Stimulated activated CD8-positive, alpha-beta memory T cell treated with anti-CD3 and anti-CD28 coated beads, Interleukin-4, amount 100 ng/mL, for 4 hours (primary cell): ENCODE measurements at places on chromosomes 6 and 20.
A peak's percentile ranks its signal among the peaks of the same experiment; 100 is the strongest.

GRCh38 chr6:45854149-45854742 is 161.4 kb downstream of the CLIC5 start:
- DNase-seq = no peak

DNA sequence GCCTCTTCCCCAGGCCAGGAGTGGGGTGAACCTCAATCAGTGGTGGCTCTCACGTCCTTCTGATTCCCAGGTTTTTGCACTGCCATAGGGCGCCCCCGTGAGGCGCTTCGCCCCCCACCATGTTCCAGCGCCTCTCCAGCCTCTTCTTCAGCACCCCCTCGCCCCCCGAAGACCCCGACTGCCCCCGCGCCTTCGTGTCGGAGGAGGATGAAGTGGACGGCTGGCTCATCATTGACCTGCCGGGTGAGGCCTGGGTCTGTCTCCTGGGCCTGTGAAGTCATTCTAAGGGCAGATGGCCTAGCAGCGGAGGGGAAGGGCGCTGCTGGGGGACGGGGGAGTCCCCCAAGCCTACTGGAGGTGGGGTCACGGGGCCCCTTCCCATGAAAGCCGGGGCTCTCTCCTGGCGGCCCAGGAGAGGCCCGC is 4.5 kb downstream of the TP53INP2 start:
- DNase-seq = no peak

GRCh38 chr6:37433657-37434271 is 743 bp downstream of the CMTR1 start:
- DNase-seq = peak; percentile 2

GRCh38 chr6:170244721-170245474 is 46.0 kb downstream of the DLL1 start:
- DNase-seq = no peak

GRCh38 chr6:68834551-68834950 is 199.5 kb downstream of the ADGRB3 start:
- DNase-seq = no peak

GRCh38 chr6:135320721-135321621 is 139.9 kb downstream of the MYB start:
- no peak for DNase-seq

DNA sequence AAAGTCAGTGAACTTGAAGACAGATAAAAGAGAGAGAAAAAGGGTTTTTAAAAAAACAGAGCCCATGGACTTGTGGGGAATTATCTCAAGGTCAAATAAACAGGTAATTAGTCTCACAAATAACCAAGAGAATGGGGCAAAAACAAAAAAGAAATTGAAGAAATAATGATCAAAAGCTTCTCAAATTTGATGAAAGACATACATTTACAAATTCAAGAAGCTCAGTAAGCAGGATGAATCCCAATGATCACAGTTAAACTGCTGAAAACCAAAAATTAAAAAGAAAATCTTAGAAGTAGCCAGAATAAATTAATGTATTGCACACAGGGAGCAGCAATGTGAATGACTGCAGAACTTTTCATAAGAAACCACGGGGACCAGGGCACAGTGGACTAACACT is 112.5 kb upstream of the EMILIN3 start:
- no peak for DNase-seq

GRCh38 chr20:52191916-52192718 is 538 bp upstream of the ZFP64 start:
- no peak for DNase-seq

DNA sequence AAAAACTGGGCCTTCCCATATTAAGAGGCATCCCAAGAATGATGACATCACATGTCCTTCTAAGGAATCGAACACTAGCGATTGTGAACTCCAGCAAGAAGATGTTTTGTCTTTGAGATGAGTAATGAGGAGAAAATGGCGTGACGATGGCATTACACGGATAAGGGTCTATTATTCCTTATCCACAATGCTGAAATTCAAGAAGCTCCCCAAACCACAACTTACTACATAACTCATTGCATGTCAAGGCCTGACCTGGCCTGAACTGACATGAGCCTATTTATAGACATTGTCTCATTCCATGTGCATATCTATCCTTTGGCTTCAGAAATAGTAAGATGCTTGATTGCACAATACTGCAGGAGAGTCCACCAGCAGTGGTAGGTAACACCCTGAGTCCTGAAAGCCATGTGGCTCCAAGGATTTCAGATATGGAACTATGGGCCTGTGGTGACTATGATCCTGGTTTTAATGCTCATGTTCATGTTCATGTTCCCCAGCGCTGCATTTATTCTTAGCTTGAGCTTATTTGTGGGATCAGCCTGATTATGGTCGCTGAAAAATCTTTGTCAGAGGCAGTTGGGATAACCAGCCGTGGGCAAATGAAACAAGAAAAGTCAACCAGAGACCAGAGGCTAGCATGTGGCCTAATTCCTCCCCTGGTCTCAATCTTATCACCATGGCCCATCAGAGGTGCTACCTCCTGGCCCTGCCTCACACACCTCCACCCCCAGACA is 183.2 kb upstream of the JARID2 start:
- no peak for DNase-seq

DNA sequence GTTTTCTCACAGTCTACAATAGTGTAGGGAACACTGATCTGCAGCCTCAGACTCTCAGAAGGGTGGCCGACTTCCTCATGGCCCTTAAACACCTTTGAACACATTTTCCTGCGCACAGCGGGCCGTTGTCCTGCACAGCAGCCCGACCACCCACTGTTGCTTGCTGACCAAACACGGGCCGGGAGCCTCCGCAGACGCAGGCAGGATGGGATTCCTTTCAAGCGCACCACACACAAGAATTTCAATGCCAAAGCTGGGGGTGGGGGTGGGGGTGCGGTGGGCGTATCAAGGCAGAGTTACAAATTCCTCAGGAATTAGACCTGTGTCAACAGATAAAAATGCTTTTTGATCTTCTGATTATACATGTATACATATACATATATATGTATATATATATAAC is 74.5 kb downstream of the HUS1B start:
- DNase-seq = no peak

- no peak for DNase-seq
These were observed 17.1 kb downstream of the IFNGR1 start for GRCh38 chr6:137202078-137202477.

GRCh38 chr6:68754681-68755213 is 119.7 kb downstream of the ADGRB3 start:
- no peak for DNase-seq

DNA sequence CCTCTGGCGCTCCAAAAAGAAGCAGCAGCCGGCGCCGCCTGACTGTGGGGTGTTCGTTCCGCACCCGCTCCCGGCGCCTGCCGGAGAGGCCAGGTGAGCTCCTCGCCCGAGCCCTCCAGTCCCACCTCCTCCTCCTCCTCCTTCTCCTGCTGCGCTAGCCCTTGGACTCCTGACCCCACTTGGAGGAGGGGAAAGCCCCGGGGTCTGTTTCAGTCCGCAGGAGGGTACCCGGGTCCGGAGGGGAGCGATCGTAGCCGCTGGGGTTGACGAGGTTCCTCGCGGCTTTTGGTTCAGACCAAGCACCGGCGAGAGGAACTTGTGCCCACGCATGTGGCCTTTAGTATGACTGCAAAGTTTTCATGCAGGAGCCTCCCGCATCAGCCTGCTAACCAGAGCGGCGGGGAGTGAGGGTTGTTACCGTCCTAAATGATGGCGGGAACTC is 493 bp downstream of the CRYBG1 start:
- no peak for DNase-seq

- no peak for DNase-seq
These were observed 42.0 kb downstream of the TRDN start for GRCh38 chr6:123594776-123595175.

DNA sequence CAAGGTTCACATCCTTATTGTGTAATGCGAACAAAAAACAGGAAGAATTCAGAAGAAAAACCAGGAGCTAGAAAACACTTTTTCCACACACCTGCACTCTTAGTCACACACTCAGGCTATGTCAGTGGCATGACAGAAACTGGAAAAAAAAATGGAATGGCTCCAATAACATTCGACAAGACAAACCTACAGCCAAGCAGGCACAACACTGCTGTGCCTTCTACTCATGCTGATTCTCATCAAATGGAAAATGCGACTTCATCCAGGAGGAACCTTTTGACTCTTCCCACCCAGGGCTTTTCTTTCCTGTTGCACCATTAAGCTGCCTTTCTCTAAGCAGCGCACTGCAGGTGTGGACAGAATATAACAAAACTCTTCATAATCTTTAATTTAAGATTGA is 163.2 kb upstream of the BTBD3 start:
- no peak for DNase-seq

DNA sequence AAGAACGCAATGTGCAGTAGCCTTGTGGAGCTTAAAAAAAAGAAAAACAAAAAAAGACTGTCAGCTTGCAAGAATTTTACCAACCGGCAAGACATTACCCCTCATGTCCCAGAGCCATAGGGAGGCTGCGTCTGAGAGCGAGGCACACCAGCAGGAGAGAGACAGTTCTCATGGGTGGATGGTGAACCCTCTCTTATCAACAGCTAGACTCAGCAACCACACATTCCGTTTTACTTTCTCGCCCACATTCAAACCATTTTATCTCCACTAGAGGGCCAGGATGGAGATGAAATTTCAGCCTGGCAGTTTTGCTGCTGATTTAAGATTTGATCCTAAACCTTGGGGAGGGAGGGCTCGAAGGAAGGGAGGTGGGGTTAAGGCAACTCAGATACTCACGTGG is 247.0 kb downstream of the ATXN1 start:
- no peak for DNase-seq

GRCh38 chr6:90190752-90191395 is 105.8 kb downstream of the BACH2 start:
- no peak for DNase-seq

GRCh38 chr6:151379933-151380847 is 11.2 kb downstream of the ZBTB2 start:
- DNase-seq = no peak

DNA sequence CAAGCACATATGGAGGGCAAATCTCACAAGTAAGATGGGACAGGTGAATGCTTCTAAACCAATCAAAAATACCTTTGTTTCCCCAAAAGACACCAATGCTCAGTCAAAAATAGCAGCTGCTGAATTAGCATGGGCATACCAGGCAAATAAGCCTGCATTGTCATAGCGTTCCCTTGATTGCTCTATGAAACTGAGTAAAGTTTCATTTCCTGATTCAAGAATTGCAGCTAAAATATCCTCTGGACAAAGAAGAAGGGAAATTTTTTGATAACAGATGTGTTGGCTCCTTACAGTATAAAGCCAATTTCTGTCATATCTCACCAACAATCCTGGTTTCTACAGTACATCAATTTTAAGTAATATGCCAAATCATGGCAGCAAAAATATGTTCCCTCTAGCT is 3.3 kb upstream of the TMEM14A start:
- no peak for DNase-seq

DNA sequence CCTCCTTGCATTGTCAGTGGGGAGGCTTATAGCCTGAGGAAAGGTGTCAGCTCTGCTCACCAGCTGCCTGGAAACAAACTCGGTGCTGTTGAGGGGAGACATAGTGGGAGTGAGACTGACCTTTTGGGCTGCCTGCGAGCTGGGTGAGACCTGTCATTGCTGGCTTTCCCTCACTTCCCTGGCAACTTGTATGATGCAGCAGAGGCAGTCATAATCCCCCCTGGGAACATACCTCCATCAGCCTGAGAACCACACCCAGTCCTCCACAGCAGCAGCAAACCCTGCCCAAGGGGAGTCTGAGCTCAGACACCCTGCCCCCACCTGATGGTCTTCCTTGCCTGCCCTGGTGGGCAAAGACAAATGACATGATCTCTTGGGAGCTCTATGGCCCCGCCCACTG is 521.2 kb upstream of the IMPG1 start:
- DNase-seq = no peak

GRCh38 chr6:151422981-151423380 is 28.9 kb downstream of the RMND1 start:
- no peak for DNase-seq

DNA sequence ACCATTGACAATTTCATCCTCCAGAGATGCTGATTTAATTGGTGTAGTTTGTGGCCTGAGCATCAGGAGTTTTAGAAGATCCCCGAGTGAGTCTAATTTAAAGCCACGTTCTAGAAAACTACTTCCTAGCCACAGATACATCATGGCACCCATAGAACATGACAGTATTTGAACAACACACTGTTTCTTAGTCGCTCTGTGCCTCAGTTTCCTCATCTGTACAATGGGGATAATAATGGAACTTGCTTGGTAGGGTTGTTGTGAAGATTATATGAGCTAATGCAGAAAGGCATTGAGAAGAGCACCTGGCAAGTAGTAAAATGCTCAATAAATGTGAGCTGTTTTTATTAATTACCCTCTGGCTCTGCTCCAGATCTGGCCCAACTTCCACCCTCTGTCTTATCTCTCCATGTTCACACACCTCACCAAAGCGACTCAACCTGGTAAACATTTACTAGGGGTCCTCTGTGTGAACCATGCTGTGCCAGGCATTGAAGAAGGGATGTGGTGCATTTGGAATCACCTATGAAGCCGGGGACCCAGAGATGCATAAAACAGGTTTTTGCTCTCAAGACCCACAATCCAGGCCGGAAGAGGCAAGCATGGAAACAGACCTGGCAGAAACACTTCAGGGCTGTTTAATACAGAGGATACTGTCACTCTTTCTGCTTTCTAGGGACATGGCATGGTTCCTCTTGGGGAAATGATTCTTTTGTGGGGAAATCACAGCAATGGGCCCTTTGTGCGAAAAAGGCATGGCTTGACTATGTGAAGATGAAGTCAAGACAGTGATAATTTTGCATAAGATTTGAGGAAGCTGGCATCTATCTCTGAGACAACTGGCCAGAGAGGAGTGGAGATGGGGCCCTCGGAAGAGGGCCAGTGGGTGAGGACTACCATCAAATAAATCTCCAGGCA is 16.2 kb upstream of the MRPS18A start:
- no peak for DNase-seq

GRCh38 chr20:42041000-42041565 is 422.9 kb upstream of the CHD6 start:
- DNase-seq = no peak

DNA sequence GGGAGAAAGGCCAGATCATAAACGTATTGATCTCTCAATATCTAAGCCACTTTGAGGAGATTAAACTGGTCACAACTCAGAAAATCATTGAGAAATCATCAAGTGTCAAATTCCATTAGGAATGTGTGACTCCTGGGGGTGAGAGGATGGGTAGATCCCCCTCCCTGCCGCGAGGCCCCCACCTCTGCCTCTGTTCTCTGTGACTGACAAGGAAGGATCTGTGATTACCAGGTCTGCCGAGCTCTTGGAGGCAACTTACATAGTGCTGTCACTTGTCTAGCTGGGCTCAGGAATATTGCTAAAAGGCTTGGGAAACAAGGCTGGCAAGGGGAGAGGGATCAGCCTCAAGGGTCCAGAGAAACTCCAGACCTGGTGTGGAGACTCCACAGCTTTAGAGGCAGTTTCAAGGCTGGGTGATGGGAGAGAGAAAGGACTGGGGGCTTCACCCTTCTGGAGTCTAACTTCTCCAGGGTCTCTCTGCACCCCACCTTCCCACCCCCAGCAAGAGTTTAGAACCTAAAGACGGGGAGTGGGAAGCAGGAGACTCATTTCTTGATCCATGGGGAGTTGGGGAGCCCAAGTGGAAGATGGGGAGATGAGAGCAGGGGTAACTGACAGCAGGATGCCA is 11.6 kb upstream of the ARMC12 start:
- no peak for DNase-seq

- DNase-seq = no peak
These were observed 42.8 kb upstream of the TASP1 start for GRCh38 chr20:13681248-13682125.
